ENCODE measurements at places on chromosomes 5 and 9. TPM values are rescaled to one million over a fixed set of nuclear protein-coding genes. Genes with fewer than 3 reads are reported as not detected.

CMYA5 gene
- 1,300 TPM for total RNA-seq

DNA sequence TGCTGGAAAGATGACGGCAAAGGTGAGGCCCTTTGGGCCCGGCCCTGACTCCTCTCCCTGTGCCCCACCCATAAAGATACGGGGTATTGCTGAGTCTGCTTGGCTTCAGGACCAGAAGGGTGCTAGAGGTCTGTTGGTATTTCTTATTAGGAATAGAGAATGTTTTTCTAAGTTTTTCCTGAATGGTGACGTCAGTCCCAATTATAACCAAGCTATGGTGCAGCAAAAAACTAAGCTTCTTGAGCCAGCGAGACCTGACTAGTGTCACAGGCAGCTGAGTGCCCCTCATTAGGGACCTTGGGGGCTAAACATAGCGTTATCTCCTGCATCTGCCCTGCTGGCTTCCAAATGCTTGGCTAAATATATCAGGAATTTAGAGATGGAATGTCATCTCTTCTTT lies 151.0 kb upstream of the TBC1D2 start:
- no peak for DNase-seq

DNA sequence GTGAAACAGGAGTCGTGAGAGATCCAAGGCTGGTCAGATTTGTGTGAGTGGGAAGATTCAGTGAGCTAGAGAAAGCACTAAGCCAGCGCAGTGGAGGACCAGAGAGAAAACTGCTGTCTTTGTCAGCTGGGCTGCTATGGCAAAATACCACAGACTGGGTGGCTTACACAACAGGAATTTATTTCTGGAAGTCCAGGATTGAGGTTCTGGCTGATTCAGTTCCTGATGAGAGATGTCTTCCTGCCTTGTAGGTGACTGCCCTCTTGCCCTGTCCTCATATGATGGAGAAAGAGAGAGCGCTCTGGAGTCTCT lies 24.2 kb upstream of the ANKRD33B start:
- no peak for DNase-seq

- no peak for DNase-seq
These were observed 5.7 kb downstream of the TGFBI start for GRCh38 chr5:136034492-136034891.

- DNase-seq, result no peak
These were observed 51.2 kb downstream of the SGCD start for GRCh38 chr5:156378159-156378558.

All from heart right ventricle (tissue), 16 donors.